ENCODE measurements at places on chromosomes 13 and 19.

DNA sequence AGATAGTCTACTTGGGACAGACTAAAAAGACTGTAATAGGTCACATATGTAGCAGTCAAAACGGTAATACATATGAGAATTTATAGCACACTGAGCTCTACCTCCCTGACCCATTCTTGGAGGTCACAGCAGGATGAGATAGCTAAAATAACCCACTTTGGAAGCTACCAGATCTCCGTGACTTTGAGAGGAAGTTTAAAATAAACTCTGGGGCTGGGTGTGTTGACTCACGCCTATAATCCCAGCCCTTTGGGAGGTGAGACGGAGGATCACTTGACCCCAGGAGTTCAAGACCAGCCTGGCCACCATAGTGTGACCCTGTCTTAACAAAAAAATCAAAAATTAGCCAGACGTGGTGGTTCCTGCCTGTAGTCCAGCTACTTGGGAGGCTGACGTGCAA lies 45.3 kb downstream of the DHRS12 start:
- DNase-seq = no peak

GRCh38 chr13:43567608-43568007 lies 219.2 kb downstream of the ENOX1 start:
- DNase-seq = no peak

DNA sequence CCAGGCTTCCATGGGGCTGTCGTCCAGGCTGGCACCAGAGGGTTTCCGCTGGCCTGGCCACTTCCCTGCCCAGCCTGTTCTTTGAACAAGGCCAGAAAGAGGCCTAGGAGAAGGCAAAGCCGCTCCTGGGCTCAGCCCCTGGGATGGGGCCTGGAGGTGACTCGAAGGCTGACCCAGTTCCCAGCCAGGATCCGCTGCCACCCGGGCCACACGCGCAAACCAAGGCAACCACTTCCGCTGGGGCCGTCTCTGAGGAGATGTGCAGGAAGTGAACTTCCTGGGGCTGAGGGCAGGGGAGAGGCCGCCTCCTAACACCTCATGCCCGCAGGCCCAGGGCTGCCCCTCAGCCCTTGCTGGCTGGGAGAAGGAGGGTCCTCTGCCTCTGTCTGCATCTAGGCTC lies 15.2 kb downstream of the PLEKHF1 start:
- no peak for DNase-seq

- no peak for DNase-seq
These were observed 62.5 kb downstream of the RAP2A start for GRCh38 chr13:97496511-97496910.

- no peak for DNase-seq
These were observed 940 bp upstream of the DCUN1D2 start for GRCh38 chr13:113491418-113491883.

- no peak for DNase-seq
These were observed 17.4 kb downstream of the KLK2 start for GRCh38 chr19:50890422-50891252.

- DNase-seq = no peak
These were observed 42.2 kb upstream of the KCTD4 start for GRCh38 chr13:45243077-45243476.

All from AG09319 (cell line).